Sciatic nerve (tissue), 2 donors: ENCODE measurements at places on chromosomes 12 and 14.
A peak's percentile ranks its signal among the peaks of the same experiment; 100 is the strongest.

GRCh38 chr14:61608245-61609165, 86.8 kb upstream of the HIF1A start:
- DNase-seq: no peak

- no peak for DNase-seq
Observed at GRCh38 chr14:96215452-96216244, 11.0 kb downstream of the BDKRB2 start.

DNA sequence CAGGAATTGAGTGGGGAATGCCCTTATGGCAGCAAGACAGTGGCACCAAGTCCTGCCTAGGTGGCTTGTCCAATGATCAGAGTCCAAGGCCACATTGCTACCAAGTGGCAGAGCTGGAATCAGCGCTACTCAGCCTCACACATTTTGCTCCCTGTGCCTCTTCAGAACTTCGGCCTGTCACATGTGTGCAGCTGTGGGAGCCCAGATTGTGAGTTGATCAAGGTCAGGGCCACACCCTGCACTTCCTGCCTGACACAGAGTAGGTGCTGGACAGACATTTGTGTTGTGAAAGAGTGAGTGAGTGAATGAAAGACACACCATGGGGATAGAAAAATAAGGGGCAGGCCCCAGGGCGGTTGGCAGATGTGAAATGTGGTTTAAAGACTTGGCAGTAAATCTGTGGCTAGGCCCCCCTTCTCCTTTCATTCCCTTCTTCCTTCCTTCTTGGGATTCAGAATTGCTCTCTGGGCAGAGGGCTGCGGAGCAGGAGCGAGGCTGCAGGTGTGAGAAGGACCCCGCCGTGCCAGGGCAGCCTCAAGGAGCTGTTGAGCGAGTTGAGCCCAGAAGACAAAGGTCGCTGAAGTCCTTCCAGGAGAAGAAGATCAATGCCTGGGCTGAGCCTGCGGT, 83.5 kb downstream of the SLC25A47 start:
- DNase-seq: no peak

- DNase-seq: no peak
Observed at GRCh38 chr14:64772397-64772950, 68.2 kb downstream of the PLEKHG3 start.

GRCh38 chr14:95045836-95046430, 111.4 kb downstream of the DICER1 start:
- DNase-seq: peak; percentile 50

DNA sequence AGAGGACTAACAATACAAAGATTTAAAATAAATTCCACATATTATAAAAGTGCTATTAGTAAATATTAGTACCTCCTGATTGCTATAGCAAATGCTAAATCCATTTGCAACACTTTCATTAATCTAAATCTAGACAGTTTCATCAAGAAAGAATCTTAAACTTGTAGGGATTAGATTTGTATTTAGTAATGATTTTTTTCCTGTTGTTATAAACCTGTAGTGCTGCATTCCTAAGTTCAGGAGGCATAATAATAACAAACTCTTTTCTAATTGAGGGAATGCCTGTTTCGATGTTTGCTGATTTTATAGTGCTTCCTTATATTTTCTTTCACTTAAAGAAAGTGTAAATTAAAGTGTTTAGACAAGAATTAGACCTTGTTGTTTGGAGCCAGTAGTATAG, 166.1 kb downstream of the FOXA1 start:
- DNase-seq: no peak

DNA sequence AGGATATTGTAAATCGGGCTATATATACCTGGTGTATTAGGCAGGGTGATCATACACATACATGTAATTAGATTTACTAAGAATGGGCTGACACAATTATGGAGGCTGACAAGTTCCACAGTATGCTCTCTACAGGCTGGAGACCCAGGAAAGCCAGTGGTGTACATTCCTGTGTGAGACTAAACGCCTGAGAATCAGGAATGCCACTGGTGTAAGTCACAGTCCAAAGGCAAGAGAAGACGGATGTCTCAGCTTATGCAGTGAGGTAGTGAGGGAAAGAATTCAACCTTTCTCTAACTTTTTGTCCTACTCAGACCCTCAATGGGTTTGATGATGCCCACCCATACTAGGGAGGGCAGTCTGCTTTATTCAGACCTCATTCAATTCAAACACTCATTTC, 57.1 kb downstream of the METTL25 start:
- DNase-seq: no peak

DNA sequence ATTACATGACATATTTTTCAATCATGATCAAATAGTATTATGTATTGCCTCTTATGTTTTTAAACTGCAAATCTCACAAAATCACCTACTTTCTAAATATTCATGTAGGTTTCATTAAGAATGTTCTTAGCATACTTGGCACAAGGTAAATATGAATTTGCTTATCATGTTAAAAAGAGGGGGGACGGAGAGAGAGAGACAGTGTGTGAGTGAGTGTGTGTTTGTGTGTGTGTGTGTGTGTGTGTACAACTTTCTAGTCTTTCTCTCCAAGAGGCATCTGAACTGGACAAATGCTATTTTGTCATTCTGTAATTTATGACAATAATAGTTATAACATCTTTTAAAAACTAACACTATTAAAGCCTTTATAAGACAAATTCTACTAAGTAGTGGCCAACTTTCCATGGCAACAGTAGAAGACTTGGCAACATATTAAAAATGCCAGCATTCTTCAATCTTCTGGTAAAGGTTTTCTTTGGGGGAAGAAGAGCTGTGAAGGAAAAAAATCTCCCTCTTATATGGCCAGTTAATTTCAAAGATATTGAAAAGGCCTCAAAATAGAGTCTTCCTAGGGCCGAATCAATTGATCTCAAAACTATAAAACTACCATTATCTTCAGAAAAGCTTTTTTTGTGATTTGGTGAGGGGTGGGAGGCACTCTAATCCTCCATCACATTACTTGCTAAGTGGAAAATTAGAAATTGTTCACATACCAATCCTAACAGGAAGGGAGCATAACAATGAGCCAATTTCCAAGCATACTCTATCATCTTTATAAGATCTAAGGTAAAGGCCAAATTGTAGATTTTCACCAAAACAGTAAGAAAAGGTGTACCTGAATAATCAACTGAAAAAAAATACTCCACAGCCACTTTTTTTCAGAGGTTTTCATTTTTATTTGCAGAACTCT, 28.2 kb downstream of the CDK17 start:
- DNase-seq: no peak

DNA sequence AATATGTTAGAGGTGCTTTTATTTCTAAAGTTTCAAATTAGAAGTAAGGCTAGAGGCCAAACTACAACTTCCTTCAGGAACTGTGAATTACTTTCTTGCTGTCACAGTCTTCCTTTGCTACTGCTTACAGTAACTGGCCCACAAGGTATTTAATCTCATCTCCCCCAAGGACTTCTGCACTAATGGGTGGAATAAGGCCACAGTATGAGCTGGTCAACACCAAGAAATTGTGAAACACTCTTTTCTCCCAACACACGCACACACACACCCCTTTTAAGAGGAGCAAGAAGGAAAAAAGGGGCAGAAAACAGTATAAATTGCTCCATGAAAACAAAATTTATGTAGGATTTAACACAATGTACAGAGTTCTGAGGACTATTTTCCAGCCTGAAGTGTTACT, 45.6 kb downstream of the SCAF11 start:
- no peak for DNase-seq

DNA sequence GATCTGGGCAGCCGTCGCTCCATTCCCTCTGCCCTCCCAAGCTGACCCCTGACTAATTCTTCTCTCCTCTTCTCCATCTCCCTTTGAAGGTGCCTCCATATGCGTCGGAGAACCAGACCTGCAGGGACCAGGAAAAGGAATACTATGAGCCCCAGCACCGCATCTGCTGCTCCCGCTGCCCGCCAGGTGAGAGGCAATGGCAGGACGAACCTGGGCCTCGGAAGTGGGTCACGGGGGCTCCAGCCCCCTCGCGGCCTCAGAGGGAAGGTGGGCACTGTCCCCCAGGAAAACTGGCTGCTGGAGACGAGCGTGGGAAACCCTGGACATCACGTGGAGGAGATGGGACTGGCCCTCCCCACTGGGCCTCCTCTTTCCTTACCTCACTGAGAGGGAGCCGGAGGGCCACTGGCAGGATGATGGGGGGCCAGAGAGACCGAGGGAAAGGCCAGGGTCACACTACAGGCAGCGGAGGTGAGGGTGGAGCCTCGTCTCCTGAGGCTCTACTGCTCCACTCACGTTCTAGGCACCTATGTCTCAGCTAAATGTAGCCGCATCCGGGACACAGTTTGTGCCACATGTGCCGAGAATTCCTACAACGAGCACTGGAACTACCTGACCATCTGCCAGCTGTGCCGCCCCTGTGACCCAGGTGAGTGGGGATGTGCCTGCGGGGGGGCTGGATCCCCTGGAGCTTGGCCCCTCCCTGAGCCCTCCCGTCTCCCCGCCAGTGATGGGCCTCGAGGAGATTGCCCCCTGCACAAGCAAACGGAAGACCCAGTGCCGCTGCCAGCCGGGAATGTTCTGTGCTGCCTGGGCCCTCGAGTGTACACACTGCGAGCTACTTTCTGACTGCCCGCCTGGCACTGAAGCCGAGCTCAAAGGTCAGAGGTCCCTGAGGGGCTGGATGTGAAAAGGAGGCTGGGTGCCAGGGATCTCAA, 806 bp downstream of the LTBR start:
- no peak for DNase-seq

- DNase-seq: peak; percentile 77
Observed at GRCh38 chr12:4148418-4149056, 125.0 kb upstream of the CCND2 start.

- no peak for DNase-seq
Observed at GRCh38 chr14:82394916-82395315, 861.3 kb upstream of the SEL1L start.

GRCh38 chr14:93183596-93184317, 940 bp downstream of the MOAP1 start:
- no peak for DNase-seq

DNA sequence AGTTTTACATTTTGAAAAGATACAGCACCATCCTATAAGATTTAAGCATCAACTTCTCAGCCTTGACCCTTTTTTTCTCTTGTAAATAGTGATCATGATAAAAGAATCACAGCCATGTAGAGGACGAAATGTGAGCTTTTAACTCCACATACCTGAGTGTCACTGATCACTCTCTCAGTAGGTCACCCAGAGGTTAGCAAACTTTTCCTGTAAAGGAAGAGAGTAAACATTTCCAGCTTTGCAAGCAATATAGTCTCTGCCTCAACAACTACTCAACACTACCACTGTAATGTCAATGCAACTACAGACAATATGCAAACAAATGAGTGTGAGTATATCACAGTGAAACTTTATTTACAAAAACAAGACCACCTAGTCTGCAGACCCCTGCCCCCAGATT, 912.1 kb downstream of the DIO2 start:
- DNase-seq: no peak

- no peak for DNase-seq
Observed at GRCh38 chr12:63782466-63782865, 2.8 kb downstream of the RXYLT1 start.

GRCh38 chr12:131824450-131824849, 3.7 kb upstream of the MMP17 start:
- no peak for DNase-seq

- peak; percentile 55 for DNase-seq
Observed at GRCh38 chr14:104082807-104083206, 2.7 kb upstream of the ASPG start.

DNA sequence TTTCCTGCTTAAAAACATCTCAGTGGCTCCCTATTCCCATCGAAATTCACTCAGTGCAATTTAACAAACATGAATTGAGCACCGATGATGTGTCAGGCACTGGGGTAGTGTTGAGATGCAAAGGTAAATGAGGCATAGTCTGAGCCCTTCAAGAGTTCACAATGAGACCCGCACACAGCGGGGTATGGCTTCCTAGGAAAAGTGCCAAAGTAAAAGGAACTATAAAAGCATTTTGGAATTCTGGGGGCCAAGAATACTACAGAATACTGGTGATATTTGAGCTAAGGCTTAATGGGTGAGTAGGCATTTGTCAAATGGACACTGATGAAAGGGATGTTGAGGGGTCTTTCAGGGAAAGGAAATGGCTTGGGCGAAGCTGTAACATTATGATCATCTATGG, 315.4 kb downstream of the DPF3 start:
- DNase-seq: no peak

- DNase-seq: no peak
Observed at GRCh38 chr12:14954269-14954668, 7.1 kb downstream of the ARHGDIB start.

GRCh38 chr14:90660865-90661570, 155.2 kb downstream of the TTC7B start:
- no peak for DNase-seq

GRCh38 chr12:48999371-49000131, at the start of gene DDN:
DDN (minus strand) TSS chr12:48999375; CDS start chr12:48999287, 88 bp downstream.
- no peak for DNase-seq

DNA sequence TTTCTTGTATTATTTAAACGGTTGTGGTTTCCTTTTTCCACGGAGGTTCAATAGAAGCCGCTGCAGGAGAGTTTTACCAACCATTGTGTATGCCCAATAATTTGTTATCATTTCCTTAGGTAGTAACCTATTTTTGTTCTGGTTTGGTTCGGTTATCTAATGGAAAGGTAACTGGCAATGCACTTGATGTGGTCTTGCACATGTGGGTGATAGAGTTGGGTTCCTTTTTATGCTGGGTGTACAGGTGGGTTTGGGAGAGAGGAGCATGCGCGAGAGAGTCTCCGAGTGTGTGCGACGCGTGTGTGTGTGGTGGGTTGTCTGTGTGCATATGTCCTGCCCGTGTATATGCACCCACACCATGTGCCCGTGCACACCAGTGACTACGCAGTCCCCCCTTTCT, 102.7 kb upstream of the FKBP4 start:
- DNase-seq: no peak

- DNase-seq: no peak
Observed at GRCh38 chr12:80419644-80420043, 24.4 kb upstream of the PTPRQ start.

DNA sequence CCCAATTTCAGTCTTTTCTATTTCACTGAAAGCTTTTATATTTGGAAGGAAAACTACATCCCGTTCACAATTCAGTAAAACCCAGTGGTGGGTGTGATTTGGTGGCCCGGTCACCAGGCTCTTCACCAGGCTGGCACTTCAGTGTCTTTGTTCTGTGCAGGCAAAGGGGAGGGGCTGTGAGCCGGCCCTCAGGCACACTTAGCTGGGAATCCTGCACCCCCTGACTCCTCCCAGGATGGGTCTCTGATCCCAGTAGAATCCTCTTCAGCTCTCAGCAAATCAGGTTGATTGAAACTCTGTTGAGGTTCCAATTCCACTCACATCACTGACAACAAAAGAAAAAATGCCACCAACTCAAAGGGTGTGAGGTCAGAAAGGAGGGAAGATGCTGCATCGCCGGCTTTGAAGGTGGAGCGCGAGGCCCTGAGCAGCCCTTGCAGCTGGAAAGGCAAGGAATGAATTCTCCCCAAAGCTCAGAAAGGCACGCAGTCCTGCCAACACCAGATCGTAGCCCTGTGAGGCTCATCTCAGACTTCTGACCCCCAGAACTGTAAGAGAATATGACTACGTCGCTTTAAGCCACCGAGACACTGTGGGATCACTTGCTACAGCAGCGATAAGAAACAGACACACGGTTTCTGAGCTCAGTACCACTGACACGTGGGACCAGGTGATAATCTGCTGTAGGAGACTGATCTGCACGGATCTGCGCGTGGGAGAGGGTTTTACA, 166.6 kb downstream of the PIWIL1 start:
- DNase-seq: no peak

GRCh38 chr14:81122326-81122725, 98.4 kb downstream of the GTF2A1 start:
- DNase-seq: no peak

- DNase-seq: no peak
Observed at GRCh38 chr12:57777911-57778310, 4.7 kb upstream of the TSFM start.
